ENCODE measurements at places on chromosomes 3 and 15.

- DNase-seq = no peak
These were observed 43.0 kb downstream of the MESD start for GRCh38 chr15:80946576-80946975.

- DNase-seq = no peak
These were observed 30.3 kb upstream of the HHATL start for GRCh38 chr3:42732829-42733459.

- no peak for DNase-seq
These were observed 1.5 kb downstream of the CTDSPL start for GRCh38 chr3:37862903-37863815.

GRCh38 chr15:48775546-48775945 is 35.3 kb downstream of the CEP152 start:
- no peak for DNase-seq

DNA sequence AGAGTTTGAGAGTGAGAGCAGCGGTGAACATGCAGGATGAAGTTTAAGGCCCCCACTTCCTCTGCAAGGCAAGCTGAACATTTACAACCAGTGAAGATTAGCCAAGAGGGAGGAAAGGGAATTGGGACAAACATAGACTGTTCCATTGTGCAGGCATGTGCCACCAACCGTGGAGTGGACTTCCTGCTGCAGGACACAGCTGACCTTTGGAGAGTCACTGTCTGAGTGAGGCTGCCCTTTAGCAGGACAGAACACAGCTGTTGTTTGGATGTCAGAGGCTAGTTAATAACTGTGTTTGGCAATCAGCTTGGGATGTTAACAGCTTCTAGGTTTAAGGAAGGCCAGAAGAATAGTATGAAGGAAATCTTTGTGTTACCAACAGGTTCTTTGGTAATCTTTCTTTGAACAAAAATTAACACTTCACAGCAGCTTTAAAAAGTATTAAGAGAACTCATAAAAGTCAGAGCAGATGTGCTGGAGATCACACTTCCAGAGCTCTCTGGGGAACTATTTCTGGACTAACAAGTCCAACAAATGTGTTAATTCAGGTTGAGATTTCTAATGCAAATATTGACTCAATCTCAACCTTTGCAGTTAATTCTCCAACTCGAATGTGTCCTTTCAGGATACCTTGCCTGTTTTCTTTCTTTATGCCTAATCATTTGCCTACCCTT is 31.4 kb downstream of the CTDSPL start:
- DNase-seq = no peak

DNA sequence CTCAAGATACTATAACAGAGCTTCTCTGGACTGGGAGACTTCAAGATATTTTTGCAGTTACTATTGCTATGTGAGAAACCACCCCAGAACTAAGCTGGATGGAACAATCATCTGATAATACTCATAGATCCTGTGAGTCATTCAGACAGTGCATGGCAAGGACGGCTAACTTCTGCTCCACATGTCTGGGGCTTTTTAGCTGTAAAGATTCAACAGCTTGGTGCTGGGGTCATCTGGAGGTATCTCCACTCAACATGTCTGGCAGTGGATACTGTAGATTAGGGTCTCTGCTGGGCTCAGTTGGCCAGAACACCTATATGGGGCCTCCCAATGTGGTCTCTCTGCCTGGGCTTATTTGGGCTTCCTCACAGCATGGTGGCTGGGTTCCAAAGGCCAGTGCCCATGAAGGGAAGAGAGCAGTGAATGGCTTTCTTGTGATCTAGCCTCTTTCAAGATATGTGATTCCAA is 117.3 kb upstream of the SLC7A14 start:
- no peak for DNase-seq
